Kidney (tissue), 22 donors: ENCODE measurements at places on chromosomes 5 and 9. TPM values are rescaled to one million over a fixed set of nuclear protein-coding genes. Genes with fewer than 3 reads are reported as not detected.

GRCh38 chr5:53031695-53032096 lies 42.5 kb downstream of the ITGA2 start:
- H3K4me3 ChIP-seq: no peak overlapping the region
- no peaks in the 10 kb centered on the region for H3K36me3 ChIP-seq
- peak overlapping the region; percentile 63 for H3K27ac ChIP-seq
- H3K27me3 ChIP-seq: no peaks in the 10 kb centered on the region

- H3K4me1 ChIP-seq: peaks cover 6% of the 10 kb centered on the region
- no peak overlapping the region for H3K4me3 ChIP-seq
- peak overlapping the region; percentile 35 for H3K27ac ChIP-seq
- DNase-seq: peak; percentile 54
These were observed 124.1 kb upstream of the OTULINL start for GRCh38 chr5:14457476-14457875.

The CTSL gene
- total RNA-seq: 139 TPM

- no peaks in the 10 kb centered on the region for H3K4me1 ChIP-seq
- no peaks in the 10 kb centered on the region for H3K27me3 ChIP-seq
- no peak overlapping the region for H3K27ac ChIP-seq
- H3K4me3 ChIP-seq: no peak overlapping the region
- H3K36me3 ChIP-seq: no peaks in the 10 kb centered on the region
These were observed 8.2 kb upstream of the RALGDS start for GRCh38 chr9:133129001-133129795.

- no peaks in the 10 kb centered on the region for H3K36me3 ChIP-seq
- no peak overlapping the region for H3K27ac ChIP-seq
- H3K4me1 ChIP-seq: no peaks in the 10 kb centered on the region
- H3K4me3 ChIP-seq: no peak overlapping the region
These were observed 27.8 kb upstream of the GDNF start for GRCh38 chr5:37867654-37868053.

DNA sequence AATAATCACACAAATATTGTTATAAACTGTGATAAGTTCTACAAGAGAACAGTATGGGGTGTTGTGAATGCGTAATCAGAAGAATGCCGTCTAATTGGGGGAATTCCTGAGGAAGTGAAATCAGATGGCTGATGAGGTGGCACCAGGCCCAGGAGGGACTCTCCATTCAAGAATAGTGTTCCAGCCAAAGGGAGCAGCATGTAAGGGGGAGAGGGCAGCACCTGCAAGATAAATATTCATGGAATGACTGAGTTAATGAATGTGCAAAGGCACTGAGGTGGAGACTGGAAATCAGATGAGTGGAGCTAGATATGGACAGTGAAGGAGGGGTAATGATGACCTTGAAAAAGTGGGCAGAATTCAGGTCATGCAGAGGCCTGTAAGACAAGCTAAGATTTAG lies 250.6 kb downstream of the ARRDC3 start:
- no peak overlapping the region for H3K27ac ChIP-seq
- no peaks in the 10 kb centered on the region for H3K27me3 ChIP-seq
- no peak for DNase-seq
- H3K36me3 ChIP-seq: no peaks in the 10 kb centered on the region
- H3K4me3 ChIP-seq: no peak overlapping the region

- DNase-seq: no peak
- H3K36me3 ChIP-seq: no peaks in the 10 kb centered on the region
These were observed 1012.6 kb downstream of the EFNA5 start for GRCh38 chr5:106658150-106658549.

The MYO10 gene
- 52.4 TPM for total RNA-seq

The ZBTB26 gene
- total RNA-seq: 8.2 TPM

DNA sequence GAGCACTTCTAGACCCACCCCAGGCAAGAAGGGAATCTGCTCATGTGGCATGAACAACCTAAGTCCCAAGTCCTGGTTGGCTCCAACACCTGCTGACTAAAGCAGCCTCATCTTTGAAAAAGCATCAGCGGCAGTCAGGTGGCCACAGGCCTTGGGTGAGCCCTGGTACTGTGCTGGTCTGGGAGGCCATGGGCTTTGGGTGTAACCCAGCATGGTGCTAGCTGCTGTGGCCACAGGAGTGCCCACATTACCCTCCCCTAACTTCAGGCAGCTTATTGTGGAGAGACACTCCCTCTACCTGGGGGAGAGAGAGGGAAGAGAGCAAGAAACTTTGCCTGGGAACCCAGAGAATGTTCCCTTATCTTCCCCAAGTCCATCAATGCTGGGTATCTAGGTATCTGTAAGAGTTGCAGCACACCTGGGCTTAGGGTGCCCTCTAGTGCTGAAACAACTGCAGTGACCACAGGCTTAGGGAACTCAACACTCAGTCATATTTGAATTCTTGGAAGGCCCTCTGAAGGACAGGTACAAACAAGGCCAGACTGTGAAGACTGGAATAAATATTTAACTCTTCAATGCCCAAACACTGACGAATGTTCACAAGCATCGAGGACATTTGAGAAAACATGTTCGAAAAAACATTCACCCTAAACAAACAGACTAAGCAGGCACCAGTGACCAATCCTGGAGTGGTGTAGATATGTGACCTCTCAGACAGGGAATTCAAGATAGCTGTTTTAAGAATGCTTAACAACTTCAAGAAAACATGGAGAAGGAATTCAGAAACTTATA lies 69.9 kb upstream of the OR2K2 start:
- H3K27me3 ChIP-seq: no peaks in the 10 kb centered on the region
- peaks cover 16% of the 10 kb centered on the region for H3K36me3 ChIP-seq
- no peak overlapping the region for H3K27ac ChIP-seq
- no peaks in the 10 kb centered on the region for H3K4me1 ChIP-seq

DNA sequence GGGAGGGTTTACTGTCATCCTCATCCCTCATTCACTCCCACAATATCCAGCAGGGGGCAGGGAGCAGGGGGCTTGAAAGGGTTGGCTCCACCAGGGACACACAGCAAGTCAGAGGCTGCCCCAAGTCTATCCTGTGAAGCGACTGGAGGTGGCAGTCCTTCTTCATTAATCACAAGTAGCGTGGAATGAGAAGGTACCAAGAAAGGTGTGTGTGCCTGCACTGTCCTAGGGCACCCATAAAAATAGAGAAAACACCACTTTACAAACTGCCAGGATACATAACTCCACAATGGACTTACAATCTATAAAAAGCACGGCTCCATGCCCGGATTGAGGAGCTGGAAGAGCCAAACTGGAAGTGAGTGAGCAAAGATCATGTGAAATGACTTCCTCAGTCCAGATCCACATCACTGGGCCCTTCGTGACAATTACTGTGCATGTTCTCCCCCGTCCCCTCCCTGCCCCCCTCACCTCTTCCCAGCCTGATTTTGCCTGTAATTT lies 183.9 kb downstream of the SLIT3 start:
- H3K4me1 ChIP-seq: no peaks in the 10 kb centered on the region
- H3K27ac ChIP-seq: peak overlapping the region; percentile 29
- peak; percentile 54 for DNase-seq
- no peaks in the 10 kb centered on the region for H3K36me3 ChIP-seq

GRCh38 chr9:131854896-131855613 lies 115.2 kb upstream of the RAPGEF1 start:
- no peaks in the 10 kb centered on the region for H3K36me3 ChIP-seq
- peak; percentile 59 for DNase-seq

DNA sequence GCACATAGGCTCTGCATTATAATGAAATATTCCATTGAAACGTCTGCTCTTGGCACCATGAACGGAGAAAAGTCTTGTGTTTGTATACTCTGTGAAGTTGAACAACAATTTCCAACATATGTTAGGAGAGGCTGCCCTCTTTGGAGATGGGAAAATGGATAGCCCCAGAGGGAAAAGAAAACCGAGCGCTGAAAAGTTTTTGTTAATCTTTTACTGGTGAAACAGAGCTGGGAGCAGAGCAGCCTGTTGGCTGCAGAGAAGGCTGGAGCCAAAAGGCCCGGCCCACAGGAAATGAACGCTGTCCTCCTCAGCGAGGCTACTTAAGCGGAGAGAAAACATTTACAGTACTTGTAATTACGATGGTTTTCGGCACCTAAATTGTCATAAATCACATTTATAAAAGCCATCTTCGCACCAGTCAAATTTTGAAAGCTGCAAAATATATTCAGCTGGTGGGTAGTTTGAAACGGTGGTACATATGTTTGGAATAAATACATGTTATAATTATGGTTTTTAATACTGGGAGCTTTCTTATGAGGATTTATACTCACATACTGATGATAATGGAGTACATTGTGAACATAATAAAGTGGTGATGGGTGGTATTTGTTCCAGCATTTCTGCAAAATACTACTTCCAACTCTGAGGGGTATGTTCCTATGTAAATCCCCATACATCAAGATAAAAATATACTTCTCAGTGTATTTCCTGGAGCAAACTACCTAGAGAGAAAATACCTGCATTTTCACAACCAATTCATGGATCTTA lies 129.6 kb upstream of the CNTLN start:
- H3K4me1 ChIP-seq: peaks cover 9% of the 10 kb centered on the region
- peak; percentile 75 for DNase-seq
- H3K27ac ChIP-seq: no peak overlapping the region
- no peaks in the 10 kb centered on the region for H3K36me3 ChIP-seq
- H3K4me3 ChIP-seq: peak overlapping the region; percentile 54

The RABGAP1 gene
- 61.1 TPM for total RNA-seq

The CTNNAL1 gene
- 38.6 TPM for total RNA-seq
